Thyroid gland (tissue), 4 donors: ENCODE measurements at places on chromosomes 1 and 21. TPM values are rescaled to one million over a fixed set of nuclear protein-coding genes. Genes with fewer than 3 reads are reported as not detected.
A peak's percentile ranks its signal among the peaks of the same experiment; 100 is the strongest.

ASCL5 gene
- total RNA-seq, result not detected

AK5 gene
- 0.56 TPM for total RNA-seq

TENT5C gene
- 14.8 TPM for total RNA-seq

EXTL1 gene
- 1.2 TPM for total RNA-seq

KCNC4 gene
- total RNA-seq, result 4.7 TPM

LRRC53 gene
- total RNA-seq, result not detected

RIPPLY3 gene
- not detected for total RNA-seq

CRP gene
- not detected for total RNA-seq

CDK18 gene
- 17.6 TPM for total RNA-seq

KPRP gene
- total RNA-seq, result not detected

OR2L5 gene
- not detected for total RNA-seq

DNA sequence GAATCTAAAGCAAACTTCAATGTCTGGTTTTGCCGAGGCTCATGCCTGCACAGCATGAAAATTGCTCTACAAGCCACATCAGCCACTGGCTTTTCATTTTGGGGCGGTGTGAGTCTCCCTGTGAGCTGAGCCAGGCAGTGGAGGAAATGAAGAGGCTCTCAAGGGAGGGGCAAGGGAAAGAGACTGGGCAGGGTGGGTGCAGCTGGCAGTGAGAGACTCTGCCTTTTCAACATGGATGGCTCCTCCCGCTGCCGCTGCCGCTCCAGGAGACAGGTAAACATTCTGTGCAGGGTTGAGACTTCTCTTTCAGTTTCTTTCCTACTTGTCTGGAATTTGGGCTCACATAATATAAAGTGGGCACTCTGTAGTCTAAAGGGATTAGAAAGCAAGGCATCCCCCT is 11.3 kb upstream of the CTSE start:
- H3K36me3 ChIP-seq, result no peaks in the 10 kb centered on the region
- no peaks in the 10 kb centered on the region for H3K27me3 ChIP-seq
- H3K4me1 ChIP-seq, result peaks cover 40% of the 10 kb centered on the region
- H3K4me3 ChIP-seq, result peak overlapping the region; percentile 3

DNA sequence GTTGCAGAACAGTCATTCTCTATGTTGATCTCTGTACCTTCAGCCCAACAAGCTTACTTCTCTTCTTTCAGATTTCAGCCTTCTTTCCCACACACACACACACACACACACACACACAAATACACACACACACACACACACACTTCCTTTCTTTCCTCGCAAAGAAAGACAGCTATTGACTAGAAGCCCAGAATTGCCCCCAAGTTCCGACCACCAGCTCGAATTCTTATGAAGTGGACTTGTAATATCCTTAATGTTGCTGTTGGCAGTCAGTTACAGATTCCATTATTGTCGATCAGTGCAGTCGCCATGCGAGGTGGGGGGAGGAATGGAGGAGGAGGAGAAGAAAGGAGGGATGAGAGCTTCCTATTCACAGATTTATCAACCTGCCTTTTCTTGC is 125.5 kb downstream of the CLEC20A start:
- no peaks in the 10 kb centered on the region for H3K4me1 ChIP-seq
- no peaks in the 10 kb centered on the region for H3K27me3 ChIP-seq
- no peak for DNase-seq
- H3K4me3 ChIP-seq, result no peak overlapping the region
- no peak overlapping the region for H3K27ac ChIP-seq

DNA sequence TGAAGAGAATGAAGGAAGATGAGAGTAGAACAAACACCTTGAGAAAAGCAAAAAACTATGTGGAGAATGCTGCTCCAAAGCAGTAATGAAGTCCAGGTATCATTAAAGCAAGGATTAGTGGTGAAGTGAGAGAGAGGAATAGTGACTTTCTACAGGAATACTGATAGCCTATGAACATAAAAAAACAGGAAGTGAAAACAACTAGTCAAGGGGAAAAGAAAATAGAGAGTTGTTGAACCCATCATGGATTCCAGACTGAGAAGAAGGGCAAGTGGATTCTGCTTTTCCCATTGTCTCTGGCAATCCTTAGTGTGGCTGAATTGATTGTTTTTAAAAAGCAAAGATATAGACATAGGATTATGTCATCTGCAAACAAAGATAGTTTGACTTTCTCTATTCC is 119.9 kb upstream of the LHX8 start:
- no peaks in the 10 kb centered on the region for H3K4me1 ChIP-seq
- H3K36me3 ChIP-seq, result no peaks in the 10 kb centered on the region
- H3K27me3 ChIP-seq, result no peaks in the 10 kb centered on the region
- no peak overlapping the region for H3K4me3 ChIP-seq
- H3K27ac ChIP-seq, result no peak overlapping the region

DNA sequence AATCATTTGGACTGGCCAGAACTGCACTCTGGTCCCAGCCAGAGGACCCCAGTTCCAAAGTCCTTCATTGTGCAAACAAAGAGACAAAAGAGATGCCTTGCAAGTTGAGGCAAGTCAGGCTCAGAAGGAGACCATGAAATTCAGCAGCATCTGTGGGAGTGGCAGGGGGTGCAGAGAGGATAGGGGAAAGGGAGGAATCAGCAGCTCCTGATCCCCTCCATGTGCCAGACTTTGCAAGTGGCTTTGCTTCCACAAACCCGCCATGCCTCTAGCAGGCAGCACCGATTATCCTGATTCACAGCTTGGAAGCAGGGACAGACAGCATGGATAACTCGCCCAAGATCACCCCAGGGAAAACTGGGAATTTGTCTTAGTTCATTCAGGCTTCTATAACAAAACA is 2.1 kb upstream of the CAPN9 start:
- no peak for DNase-seq
- H3K27ac ChIP-seq, result no peak overlapping the region
- no peak overlapping the region for H3K4me3 ChIP-seq
- H3K4me1 ChIP-seq, result peaks cover 3% of the 10 kb centered on the region

GRCh38 chr1:58156124-58156468 is 390.4 kb downstream of the OMA1 start:
- no peak overlapping the region for H3K27ac ChIP-seq
- no peaks in the 10 kb centered on the region for H3K36me3 ChIP-seq
- DNase-seq, result peak; percentile 15
- H3K4me1 ChIP-seq, result no peaks in the 10 kb centered on the region
- no peak overlapping the region for H3K4me3 ChIP-seq
- H3K27me3 ChIP-seq, result no peaks in the 10 kb centered on the region

GRCh38 chr1:210940081-210940617 is 193.8 kb downstream of the KCNH1 start:
- DNase-seq, result no peak
- H3K27ac ChIP-seq, result no peak overlapping the region
- no peak overlapping the region for H3K4me3 ChIP-seq
- H3K27me3 ChIP-seq, result no peaks in the 10 kb centered on the region

DNA sequence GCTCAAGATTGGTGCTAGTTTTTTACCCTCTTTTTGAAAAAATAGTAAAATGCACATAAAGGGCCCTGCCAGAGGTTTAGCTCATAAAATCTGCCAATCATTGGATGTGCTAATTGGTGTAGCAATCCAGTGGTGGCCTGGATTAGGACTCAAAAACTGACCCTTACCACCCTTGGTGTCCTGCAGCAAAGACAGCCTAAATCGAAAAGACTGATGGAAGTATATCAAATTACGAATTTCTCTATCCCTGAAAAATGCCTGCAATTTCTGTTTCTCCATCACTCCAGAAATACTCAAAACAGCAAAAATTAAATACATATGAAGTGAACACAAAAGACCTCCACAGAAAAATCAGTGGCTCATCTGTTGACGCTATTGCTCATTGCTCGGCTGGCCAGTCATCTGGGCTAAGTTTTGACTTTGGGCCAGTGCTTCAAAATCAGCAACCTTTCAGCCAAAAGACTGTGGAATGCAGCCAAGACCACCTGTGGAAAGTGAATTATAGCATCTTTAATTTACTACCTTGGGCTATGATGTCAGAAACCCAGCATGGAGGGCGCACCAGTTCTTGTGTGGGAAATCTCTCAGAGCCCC is 30.0 kb downstream of the WLS start:
- no peaks in the 10 kb centered on the region for H3K27me3 ChIP-seq
- no peak overlapping the region for H3K27ac ChIP-seq
- H3K4me1 ChIP-seq, result peaks cover 6% of the 10 kb centered on the region
- no peaks in the 10 kb centered on the region for H3K36me3 ChIP-seq

GRCh38 chr1:150619576-150620509 is 9.6 kb downstream of the ENSA start:
- peaks cover 22% of the 10 kb centered on the region for H3K4me1 ChIP-seq
- DNase-seq, result peak; percentile 42
- H3K27ac ChIP-seq, result peak overlapping the region; percentile 70

GRCh38 chr1:157751283-157751682 is 25.6 kb downstream of the FCRL2 start:
- H3K27ac ChIP-seq, result no peak overlapping the region
- H3K4me1 ChIP-seq, result no peaks in the 10 kb centered on the region
- H3K4me3 ChIP-seq, result no peak overlapping the region
- H3K36me3 ChIP-seq, result no peaks in the 10 kb centered on the region

DNA sequence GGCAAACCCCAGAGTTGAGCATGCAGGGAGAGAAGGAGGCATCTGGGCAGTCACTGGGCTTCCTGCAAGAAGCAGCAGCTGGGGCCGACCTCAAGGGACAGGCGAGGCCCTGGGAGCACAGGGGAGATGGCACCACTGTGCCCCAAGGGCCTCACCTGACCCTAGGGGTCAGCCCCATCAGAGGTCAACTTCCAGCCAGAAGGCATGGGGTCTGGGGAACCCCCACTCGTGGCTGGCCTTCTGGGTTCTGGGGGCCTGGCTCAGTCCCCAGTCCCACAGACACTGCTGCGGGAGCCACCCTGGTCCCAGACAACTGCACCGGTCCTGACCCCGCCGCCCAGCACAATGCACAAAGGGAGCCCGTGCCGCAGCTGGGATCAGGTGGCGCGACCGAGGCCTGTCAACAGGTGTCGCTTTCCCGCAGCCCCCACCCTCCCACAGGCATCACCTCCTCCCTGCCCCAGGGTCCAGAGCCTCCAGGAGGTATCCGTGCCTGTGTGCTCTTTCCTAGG is 6.2 kb downstream of the WNT9A start:
- no peak overlapping the region for H3K4me3 ChIP-seq
- no peaks in the 10 kb centered on the region for H3K27me3 ChIP-seq
- no peak for DNase-seq
- H3K4me1 ChIP-seq, result peaks cover 22% of the 10 kb centered on the region

- no peak overlapping the region for H3K27ac ChIP-seq
- no peak for DNase-seq
- no peak overlapping the region for H3K4me3 ChIP-seq
- no peaks in the 10 kb centered on the region for H3K27me3 ChIP-seq
- H3K36me3 ChIP-seq, result no peaks in the 10 kb centered on the region
- no peaks in the 10 kb centered on the region for H3K4me1 ChIP-seq
Observed at GRCh38 chr1:62117018-62117750, 77.5 kb upstream of the L1TD1 start.

GRCh38 chr21:8994640-8995511 is 1526.5 kb upstream of the TPTE start:
- no peaks in the 10 kb centered on the region for H3K36me3 ChIP-seq
- no peaks in the 10 kb centered on the region for H3K4me1 ChIP-seq
- DNase-seq, result no peak

DNA sequence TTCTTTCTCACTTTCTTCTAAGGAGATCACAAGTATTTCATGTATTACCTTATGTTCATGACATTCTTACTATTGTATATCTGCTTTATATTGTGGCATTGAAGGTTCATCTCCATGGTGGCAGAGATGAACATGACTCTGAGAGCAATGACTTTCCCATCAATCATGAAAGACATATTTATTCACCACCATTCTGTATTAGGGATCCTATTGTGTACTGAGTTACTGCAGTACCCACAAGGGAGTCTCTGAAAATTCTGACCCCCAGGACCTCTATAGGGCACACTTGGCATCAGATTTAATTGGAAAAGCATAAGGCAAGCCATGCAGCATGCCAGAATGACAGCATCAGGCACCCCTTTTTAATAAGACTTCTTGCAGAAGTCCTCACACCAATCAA is 21.9 kb upstream of the C21orf91 start:
- H3K4me3 ChIP-seq, result no peak overlapping the region
- no peaks in the 10 kb centered on the region for H3K4me1 ChIP-seq
- no peaks in the 10 kb centered on the region for H3K27me3 ChIP-seq

DNA sequence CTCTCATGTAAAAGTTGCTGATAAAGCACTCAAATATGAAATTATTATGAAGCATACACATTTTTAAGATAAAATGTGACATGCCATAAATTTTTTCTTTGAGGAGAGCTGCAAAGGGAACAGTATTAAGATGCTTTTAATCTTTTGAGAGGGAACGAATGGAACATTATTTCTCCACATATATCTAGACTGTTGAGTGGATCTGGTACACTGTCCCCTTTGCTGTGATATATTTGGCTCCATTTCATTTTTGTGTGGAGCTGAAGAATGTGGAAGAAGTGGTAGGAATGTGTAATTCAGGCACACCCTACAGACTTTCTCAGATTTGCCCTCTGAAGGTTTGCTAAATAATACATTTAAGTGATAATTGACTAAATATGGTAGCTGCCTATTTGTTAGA is 31.7 kb downstream of the PGM1 start:
- peaks cover 23% of the 10 kb centered on the region for H3K4me1 ChIP-seq
- no peak for DNase-seq
- H3K4me3 ChIP-seq, result no peak overlapping the region
- no peak overlapping the region for H3K27ac ChIP-seq

- peak; percentile 98 for DNase-seq
- H3K4me1 ChIP-seq, result peaks cover 8% of the 10 kb centered on the region
- H3K4me3 ChIP-seq, result no peak overlapping the region
Observed at GRCh38 chr21:39788383-39788782, 43.4 kb downstream of the IGSF5 start.

GRCh38 chr1:44314452-44314851 is 40.6 kb downstream of the ERI3 start:
- H3K4me3 ChIP-seq, result no peak overlapping the region
- no peaks in the 10 kb centered on the region for H3K27me3 ChIP-seq
- peaks cover 23% of the 10 kb centered on the region for H3K36me3 ChIP-seq
- H3K27ac ChIP-seq, result no peak overlapping the region
- peaks cover 10% of the 10 kb centered on the region for H3K4me1 ChIP-seq
- no peak for DNase-seq

- no peaks in the 10 kb centered on the region for H3K36me3 ChIP-seq
- H3K4me1 ChIP-seq, result peaks cover 14% of the 10 kb centered on the region
- H3K27me3 ChIP-seq, result no peaks in the 10 kb centered on the region
- H3K4me3 ChIP-seq, result no peak overlapping the region
Observed at GRCh38 chr1:232183802-232184201, 446.1 kb downstream of the SIPA1L2 start.

GRCh38 chr1:239993366-239993765 is 98.3 kb upstream of the FMN2 start:
- H3K27ac ChIP-seq, result no peak overlapping the region
- DNase-seq, result no peak
- H3K4me1 ChIP-seq, result no peaks in the 10 kb centered on the region
